ENCODE measurements at places on chromosomes 12 and 14.

- DNase-seq: no peak
Observed at GRCh38 chr12:78095623-78096022, 264.9 kb downstream of the NAV3 start.

DNA sequence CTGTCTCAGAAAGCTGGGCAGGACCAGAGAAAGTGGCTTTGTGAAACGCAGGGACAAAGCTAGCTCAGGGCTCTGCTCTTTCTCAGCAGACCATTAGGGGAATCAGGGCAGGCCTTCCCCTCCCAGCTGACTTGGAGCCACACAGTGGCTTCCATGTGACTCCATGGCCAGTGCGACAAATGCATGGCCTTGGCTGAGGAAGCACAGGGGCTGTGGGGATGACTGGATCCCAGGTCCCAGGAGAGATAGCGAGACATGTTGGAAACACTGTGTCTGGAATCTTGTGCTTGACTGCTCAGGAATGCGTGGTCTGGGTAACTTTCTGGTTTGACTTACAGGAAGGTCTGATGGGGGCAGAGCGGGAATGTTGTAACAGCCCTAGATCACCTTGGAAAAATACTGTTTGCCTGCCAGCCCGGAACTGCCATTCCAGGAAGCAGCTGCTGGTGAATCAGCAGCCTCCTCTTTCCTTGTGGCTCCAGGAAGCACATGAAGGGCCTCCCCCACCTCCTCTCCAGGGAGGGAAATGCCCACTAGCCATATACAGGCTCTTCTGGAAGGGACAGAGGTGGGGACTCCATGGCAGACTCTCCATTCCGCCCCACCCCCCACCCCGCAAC, 133.5 kb upstream of the HIF1A start:
- DNase-seq: peak; percentile 86

DNA sequence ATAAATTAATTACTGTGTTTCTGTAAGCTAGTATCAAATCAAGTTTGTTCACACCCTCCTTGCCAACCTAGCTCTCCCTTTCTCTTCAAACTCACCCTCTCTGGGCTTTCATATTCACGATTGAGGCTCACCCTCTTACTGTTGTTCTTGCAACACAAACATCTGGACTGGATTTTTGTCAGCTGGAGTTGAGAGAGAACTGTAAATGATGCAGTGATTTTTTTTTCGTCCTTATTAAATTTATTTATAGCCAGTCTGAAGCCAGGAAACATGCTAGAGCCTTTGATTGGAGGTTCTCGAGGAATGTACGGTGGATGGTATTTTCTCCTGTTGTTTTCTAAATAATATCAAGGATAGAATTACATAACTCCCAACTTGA, 485.1 kb downstream of the ZFP36L1 start:
- DNase-seq: no peak

GRCh38 chr12:114995891-114996290, 311.9 kb upstream of the TBX3 start:
- DNase-seq: no peak

GRCh38 chr14:91419044-91419397, 1.4 kb upstream of the CCDC88C start:
- no peak for DNase-seq

DNA sequence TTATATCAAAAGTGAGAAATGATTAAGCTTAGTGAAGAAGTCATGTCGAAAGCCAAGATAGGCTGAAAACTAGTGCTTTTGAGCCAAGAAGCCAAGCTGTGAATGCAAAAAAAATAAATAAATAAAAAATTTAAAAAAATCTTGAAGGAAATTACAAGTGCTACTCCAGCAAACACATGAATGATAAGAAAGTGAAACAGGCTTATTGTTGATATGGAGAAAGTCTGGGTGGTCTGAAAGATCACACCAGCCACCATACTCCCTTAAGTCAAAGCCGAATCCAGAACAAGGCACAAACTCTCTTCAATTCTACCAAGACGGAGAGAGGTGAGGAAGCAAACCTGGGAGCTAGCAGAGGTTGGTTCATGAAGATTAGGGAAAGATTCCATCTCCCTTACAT, 49.7 kb downstream of the MED13L start:
- no peak for DNase-seq

DNA sequence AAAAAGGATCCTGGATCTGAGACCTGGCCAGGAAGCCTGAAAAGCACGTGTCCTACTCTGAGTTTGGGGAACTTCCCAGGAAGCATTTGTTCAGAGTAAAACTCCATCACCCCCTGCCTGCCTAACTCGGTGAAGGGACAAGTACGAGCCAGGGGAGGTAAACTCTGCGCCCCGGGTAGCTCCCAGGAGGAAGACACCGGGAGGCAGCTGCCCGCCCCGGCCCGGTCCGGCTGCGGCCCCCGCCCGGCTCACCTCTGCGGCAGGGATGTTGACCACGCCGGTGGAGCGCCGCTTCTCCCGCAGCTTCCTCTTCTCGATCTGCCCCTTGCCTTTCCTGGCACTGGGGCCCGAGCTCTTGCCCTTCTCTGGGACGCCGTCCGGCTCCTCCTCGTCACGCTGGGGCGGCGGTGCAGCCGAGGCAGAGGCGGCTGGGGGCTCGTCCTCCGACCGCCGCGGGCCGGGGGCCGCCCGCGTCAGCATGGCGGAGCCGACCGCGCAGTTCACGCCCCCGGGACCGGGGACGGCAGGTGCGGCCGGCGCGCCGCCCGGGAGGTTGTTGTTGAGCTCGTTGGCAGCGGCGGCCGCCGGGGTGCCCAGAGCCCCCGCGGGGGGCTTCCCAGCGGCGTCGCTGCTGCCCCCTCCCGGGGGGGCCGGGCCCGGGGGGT, 1.2 kb downstream of the PAWR start:
- peak; percentile 36 for DNase-seq

GRCh38 chr14:68471029-68471963, 321.6 kb downstream of the ZFP36L1 start:
- DNase-seq: no peak

GRCh38 chr14:100780246-100780645, 45.7 kb upstream of the MEG3 start:
- DNase-seq: no peak

GRCh38 chr12:105220929-105221290, 15.1 kb downstream of the APPL2 start:
- DNase-seq: no peak

GRCh38 chr12:60123557-60123956, 527.7 kb downstream of the SLC16A7 start:
- no peak for DNase-seq

DNA sequence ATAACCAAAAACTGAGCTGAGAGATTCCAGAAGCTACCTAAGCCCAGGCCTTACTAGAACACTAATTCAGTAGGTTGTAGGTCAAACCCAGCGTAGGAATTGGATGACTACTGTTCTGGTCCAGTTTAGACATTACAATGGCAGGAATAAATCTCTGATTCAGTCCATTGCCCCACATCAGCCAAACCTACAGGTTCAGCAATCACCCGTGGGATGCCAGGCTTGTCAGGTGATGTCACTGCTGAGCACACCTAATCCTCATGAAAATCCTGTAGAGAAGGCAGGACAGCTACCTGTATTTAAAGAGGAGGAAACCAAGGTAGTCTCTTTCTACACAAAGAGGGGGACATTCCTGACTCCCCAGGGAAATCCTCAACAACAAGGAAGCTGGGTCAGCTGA, 63.7 kb downstream of the RFX4 start:
- no peak for DNase-seq

GRCh38 chr14:28571636-28572035, 195.0 kb upstream of the FOXG1 start:
- DNase-seq: no peak

DNA sequence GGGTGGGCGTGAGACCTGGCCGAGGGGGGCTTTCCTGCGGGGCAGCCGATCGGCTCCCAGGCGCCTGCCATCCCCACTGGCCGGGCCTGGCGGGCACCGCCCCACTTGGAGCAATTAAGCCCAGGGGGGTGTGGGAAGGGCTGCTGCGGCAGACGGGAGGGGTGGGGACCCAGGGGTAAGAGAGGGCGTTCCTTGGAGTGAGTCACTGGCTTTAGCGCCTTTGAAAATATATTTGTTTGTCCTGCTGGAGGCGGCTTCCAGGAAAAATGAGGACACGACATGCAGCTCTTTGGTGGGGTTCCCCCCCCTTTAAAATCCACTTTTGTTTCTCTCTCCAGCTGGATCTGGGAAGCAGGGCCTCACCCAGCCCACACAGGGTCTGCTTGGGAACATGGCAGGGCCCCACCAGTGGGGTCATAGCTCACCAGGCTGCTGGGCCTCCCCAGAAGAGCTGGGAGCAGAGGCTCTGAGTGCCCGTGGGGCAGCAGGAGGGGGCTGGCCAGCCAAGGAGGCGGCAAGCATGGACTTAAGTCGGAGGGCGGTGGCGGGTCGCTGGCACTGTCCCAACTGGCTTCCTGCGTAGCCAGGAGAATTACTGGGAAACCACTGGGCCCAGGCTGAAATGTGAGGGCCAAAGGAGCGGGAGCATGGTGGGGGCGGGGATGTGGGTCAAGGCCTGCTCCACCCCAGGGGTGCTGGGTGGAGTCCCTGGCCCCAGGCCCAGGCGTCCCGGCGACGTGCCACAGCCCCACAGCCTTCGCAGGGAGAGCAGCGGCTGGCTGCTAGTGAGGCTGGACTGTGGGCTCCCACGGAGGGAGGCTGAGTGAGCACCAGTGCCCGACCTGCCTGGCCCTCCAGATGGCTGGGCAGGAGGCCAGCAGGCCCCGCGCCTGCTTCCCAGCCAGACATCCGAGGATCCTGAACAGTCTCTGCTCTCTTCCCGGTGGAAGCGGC, 128.0 kb downstream of the RFLNA start:
- peak; percentile 96 for DNase-seq

DNA sequence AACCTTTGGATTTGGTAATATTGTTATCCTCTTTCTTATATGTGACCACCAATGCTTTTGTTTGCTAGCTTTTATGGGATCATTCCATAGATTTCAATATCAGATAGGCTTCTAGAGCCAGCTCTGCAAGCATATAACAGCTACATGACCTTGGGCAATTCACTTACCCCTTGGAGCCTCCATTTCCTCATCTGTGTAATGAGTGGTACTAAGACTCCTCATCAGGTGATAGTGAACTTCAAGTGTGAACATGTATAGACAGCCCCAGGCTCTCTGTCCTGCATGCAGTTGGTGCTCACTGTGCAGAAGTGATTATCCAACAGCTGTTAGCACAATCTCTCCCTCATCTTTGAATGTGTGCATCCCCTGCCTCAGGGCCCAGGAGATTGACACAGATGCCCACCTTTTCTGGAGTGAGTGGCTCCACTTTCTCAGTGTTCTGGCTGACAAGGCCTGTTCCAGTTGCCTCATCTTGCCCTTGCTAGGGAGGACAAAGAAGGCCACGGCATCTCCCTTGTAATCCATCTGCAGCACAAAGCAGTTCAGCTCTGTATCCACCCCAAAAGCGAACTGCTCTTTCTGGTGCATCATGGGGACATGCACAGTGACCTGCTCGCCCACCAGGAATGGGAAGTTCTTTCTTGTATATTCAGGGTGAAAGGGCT, 9.2 kb downstream of the SERPINA9 start:
- no peak for DNase-seq

DNA sequence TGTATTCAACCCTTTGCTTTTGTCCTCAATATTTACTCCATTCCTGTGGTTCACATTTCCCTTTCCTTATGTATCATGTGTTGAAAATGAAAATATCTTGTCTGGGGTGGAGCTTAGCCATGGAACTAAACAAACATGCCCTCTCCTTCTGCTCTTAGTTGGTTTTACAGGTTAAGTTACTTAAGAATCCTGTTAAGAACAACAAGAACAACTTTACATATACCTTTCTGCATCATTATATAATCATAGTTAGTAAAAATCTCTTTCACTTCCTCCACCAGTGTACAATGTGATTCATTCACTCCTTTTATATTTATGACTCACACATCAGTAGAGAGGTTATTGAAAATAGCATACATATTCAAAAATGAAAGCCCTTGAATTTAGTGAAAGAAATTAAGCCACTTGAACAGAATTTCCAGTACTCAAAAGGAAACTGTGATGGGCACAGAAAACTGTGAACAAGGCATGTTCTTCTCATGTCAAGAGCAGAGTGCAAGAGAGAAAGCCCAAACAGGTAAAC, 307.7 kb downstream of the CCDC91 start:
- DNase-seq: no peak

Data from left cardiac atrium (tissue), 4 donors.